ENCODE measurements at places on chromosomes 13 and 19.
A peak's percentile ranks its signal among the peaks of the same experiment; 100 is the strongest.

DNA sequence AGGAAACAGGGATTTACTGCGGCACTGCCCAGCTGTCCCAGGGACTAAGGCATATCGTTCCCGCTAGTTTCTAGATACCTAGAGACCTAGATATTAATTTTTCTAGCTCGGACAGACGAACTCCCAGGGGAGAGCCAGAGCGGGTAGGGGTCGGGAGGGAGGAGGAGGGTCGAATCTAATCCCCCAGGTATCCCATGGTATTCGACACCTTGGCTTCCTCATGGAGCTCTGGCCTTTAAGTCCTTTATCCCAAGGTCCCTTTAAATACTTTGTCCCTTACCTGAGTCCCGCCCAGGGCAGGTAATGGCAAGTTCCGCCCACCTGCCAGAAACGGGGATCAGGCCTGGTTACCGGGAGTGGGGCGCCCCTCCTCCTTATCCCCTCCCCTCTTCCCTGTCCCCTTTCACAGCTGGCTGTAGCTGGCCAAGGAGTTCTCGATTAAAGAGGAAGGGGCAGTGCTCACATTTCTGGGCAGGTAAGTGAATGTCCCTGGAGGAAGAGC lies at the start of gene PRRG2:
Gene PRRG2, plus strand, starts transcription at position 310 of the 502 bp plus-strand sequence. CDS start 1,904 bp downstream, outside the sequence.
- peak; percentile 41 for DNase-seq

GRCh38 chr19:33505823-33506222 lies 15.8 kb downstream of the PEPD start:
- DNase-seq = no peak

DNA sequence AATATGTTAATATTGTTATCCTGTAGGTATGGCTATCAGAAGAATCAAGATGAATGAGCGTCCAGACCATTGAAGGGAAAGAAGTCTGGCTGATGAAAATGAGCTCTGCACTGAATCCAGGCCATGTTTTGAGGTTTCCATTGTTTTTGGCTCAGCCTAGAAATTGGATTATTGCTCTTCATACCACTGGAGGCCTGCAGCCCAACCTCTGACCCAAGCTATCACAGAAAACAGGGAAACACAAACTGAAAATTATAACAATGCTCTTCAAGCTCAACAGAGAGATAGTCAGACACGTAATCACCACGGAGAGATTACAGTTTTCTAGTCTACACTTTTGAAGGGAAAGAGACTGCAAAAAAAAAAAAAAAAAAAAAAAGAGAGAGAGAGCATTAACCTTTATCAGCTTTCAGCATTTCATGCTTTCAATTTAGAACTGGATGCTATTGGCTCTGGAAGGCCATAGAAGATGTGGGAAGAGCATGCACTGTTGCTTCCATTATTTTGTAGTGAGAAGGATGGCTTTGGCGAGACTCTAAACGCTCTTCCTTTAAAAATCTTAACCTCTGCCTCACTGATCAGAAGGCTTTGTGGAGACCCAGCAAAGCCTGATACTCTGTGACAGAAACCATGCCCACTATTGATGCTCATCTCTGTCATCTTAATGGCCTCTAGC lies 10.8 kb downstream of the EDNRB start:
- DNase-seq = no peak

GRCh38 chr19:48513289-48514122 lies 1.9 kb upstream of the LMTK3 start:
- DNase-seq = peak; percentile 83

DNA sequence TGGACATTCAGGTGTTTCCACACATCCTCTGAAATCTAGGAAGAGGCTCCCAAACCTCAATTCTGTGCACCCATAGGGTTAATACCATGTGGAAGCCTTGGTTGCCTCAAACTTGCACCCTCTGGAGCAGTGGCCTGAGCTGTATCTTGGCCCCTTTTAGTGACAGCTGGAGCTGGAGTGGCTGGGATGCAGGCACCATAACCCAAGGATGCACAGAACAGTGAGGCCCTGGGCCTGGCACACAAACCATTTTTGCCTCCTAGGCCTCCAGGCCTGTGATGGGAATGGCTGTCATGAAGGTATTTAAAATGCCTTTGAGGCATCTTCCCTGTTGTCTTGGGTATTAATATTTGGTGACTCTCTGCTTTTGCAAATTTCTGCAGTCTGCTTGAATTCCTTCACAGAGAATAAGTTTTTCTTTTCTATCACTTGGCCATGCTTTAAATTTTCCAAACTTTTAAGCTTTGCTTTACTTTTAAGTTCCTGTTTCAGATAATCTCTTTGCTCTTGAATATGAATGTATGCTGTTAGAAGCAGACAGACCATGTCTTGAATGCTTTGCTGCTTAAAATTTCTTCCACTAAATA lies 1594.5 kb upstream of the PCDH20 start:
- no peak for DNase-seq

DNA sequence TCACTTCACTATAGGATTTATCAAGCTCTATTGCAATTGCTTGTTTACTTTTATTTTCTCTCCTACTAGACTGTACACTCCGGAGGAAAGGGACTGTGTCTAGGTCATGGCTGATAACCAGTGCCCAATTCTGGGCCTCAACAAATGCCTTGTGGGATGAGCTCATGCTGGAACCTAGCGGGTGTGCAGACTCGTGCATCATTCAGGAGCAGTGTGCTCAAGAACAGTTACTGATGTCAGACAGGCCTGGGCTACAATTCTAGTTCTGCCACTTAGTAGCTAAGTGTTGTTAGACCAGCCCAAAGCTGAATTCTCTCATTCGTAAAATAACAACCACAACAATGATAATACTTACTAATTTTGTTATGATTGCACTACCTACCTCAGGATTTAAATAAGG lies 95.4 kb downstream of the CYSLTR2 start:
- DNase-seq = no peak

GRCh38 chr13:79380997-79381396 lies 25.1 kb downstream of the RBM26 start:
- no peak for DNase-seq

- DNase-seq = no peak
Observed at GRCh38 chr13:111184458-111185401, 69.6 kb downstream of the ARHGEF7 start.

- DNase-seq = no peak
Observed at GRCh38 chr13:104114101-104114500, 1047.9 kb upstream of the SLC10A2 start.

DNA sequence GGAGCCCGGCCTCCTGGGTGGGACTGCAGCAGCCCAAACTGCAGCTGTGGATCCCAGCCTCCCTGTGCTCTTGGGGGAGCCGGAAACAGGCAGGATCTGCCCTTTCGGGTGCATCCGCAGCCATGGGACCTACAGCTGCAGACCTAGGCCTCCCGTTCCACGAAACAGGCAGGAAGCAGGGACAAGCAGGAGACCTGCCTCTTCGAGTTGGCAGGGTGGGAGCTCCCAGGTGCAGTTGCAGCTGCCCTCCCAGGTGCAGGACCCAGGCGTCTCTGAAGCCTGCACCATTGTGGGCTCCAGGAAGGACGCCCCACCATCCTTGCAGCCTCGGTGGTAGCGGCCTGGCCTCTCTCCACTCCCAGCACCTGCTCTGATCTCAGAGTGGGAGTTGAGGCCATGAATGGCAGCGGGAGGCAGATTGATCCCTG lies 189.0 kb upstream of the KLHL1 start:
- no peak for DNase-seq

- DNase-seq = no peak
Observed at GRCh38 chr19:15265850-15266248, 33.6 kb upstream of the EPHX3 start.

DNA sequence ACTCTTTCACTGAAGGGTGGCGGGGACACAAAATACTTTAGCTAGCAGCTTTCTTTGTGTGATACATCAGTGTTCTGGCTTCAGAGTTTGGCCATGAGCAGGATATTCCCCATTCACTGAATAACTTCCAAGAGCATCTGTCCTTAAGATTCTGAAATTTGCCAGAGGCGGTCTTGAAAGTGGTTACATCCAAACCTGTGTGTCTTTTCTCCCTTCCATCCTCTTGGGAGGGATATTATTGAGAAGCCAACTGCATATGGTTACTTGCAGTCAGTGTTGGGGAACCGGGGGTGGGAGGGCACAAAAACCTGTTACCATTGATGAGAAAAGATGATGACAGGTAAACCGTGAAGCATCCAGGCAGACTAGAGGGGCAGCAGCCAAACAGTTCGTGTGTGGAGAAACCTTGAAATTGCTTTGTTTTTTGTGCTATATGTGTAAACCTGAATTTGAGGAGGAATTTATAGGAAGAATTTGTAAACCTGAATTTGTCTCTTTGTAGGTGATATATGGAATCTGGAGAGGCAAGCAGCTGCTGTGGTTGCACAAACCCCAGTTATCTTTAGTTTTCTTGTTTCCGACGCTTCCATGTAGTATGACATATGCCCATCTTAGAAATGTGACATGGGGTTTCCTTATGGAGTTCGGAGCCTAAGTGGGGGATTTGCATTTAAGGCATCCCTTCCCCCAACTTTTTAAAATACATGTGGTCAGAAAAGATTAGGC lies 104.8 kb downstream of the WDFY2 start:
- DNase-seq = peak; percentile 73

- DNase-seq = no peak
Observed at GRCh38 chr13:110471833-110472162, 89.7 kb downstream of the RAB20 start.

GRCh38 chr19:18102916-18103542 lies 5.5 kb downstream of the MAST3 start:
- no peak for DNase-seq

DNA sequence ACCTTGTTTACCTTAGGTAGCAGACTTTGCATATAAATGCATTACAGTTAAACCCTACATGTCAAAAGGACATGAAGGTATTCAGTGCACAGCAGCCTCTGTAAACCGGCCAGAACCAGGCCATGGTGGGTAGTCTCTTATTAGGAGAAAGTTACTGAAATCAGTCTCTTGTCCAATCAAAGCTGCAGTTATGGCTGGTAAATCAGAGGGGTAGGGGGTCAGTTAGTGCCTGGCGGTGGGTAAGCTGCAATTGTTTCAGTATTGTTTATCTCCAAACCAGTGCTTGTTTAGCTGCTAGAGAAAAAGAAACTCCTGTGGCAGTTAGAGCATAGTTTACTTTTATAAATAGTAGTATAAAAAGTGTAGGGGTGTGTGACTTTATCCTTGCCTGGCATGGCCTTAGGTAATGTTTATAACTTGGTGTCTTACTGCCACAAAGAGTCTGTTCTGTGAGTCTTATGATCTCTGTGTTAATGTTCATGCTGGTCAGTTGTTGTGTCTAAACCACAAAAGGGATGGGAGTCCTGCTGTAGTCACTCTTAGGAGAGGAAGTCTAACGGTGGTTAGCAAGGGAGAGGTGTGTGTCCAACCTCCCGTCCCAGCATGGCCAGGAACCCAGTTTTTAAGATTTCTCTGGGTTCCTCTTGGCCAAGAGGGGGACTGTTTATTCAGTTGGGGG lies 28.0 kb downstream of the CHST8 start:
- peak; percentile 79 for DNase-seq

- DNase-seq = no peak
Observed at GRCh38 chr13:21328836-21329477, 130.1 kb downstream of the ZDHHC20 start.

GRCh38 chr13:34151885-34152284 lies 333.9 kb downstream of the RFC3 start:
- no peak for DNase-seq

- peak; percentile 81 for DNase-seq
Observed at GRCh38 chr19:40365613-40366401, 17.3 kb downstream of the PLD3 start.

DNA sequence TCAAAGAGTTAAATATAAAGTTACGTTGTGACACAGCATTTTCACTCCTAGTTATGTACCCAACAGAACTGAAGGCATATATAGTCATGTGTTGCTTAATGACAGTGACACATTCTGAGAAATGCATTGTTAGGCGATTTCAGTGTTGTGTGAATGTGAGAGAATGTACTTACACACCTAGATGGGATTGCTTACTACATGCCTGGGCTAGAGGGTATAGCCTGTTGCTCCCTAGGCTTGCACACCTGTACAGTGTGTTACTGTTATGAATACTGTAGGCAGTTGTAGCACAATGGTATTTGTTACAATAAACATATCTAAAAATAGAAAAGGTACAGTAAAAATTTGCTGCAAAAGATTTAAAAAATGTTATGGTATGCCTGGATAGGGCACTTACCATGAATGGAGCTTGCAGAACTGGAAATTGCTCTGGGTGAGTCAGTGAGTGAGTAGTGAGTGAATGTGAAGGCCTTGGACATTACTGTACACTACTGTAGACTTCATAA lies 89.2 kb downstream of the DHRS12 start:
- DNase-seq = no peak

DNA sequence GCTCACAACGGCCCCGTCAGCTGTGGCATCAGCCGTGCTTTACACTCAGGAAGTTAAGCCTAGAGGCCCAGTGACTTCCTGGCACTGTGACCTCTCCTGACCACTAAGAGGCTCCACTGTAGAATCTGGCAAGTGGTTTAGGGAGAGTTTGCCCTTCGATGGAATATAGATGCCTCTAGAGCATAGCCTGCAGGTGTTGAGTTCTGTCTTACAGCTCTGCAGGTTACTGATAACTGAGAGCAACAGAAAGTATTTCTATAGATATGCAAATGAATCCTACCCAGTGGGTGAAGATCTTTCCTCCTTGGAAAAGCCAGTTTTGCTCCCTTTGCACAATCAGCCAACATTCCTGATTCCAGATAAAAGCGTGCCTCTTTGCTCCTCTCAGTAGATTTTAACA lies 35.8 kb downstream of the ATP12A start:
- DNase-seq = no peak

GRCh38 chr13:59274958-59275727 lies 888.6 kb downstream of the DIAPH3 start:
- no peak for DNase-seq

- DNase-seq = no peak
Observed at GRCh38 chr19:21922276-21922675, 86.3 kb upstream of the ZNF43 start.

GRCh38 chr13:112885782-112886268 lies 83.2 kb upstream of the MCF2L start:
- peak; percentile 94 for DNase-seq

DNA sequence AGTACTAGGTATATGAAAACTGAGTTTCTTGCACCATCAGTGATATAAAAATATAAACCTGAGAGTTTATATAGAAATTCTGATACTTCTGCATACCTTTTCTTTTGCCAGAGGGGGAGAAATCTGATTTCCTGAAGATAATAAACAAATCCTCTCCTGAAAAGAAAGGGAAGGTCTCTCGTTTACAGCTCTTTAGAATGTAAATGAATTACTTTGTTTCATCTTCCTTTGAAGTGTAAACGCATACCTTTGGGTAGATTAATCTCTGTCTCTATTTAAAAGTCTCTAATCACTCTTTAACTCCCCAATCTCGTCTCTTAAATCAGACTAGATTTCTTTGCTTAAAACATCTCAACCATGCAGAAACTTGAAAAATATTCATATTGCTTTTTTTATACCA lies 1092.9 kb downstream of the SLITRK5 start:
- no peak for DNase-seq

GRCh38 chr13:73167028-73167820 lies 108.4 kb downstream of the KLF5 start:
- DNase-seq = no peak

DNA sequence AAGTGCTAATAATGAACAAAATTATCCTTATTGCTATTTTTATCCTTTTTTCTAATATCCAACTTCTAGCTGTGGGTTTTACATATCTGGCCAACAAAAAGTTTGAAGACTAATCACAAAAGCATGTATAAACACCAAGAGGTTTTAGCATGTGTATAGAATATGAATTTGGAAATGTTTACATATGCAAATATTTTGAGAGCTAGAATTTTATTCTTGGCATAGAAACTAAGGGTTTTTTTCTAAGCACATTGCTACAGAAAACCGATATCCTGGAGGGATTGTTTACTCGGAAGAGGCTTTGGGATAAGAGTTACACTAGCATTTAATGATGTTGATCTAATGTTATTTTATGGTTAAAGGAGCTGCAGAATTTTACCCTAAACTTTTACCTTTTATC lies 392.1 kb downstream of the EFNB2 start:
- DNase-seq = peak; percentile 69
